Cardiac septum (tissue), 1 donor: ENCODE measurements at places on chromosomes 11 and 22. TPM values are rescaled to one million over a fixed set of nuclear protein-coding genes. Genes with fewer than 3 reads are reported as not detected.

Gene SIPA1
- total RNA-seq = 29.7 TPM

Gene TMEM45B
- 0.11 TPM for total RNA-seq

Gene SCN4B
- total RNA-seq = 17.0 TPM

Gene MS4A2
- 0.67 TPM for total RNA-seq

Gene SPON1
- 6.2 TPM for total RNA-seq

Gene MN1
- 6.4 TPM for total RNA-seq

Gene OR51E2
- total RNA-seq = not detected

Gene BDNF
- 8.4 TPM for total RNA-seq

Gene NXPE4
- total RNA-seq = not detected

Gene POU2AF2
- total RNA-seq = not detected

Gene TMEM191B
- 0.62 TPM for total RNA-seq
